ENCODE measurements at places on chromosomes 7 and 10.

GRCh38 chr7:82335001-82335400, 108.6 kb downstream of the CACNA2D1 start:
- ATAC-seq = no peak

- ATAC-seq = no peak
These were observed 58.2 kb downstream of the ENTPD1 start for GRCh38 chr10:95814011-95814727.

GRCh38 chr7:151423936-151424335, 14.1 kb upstream of the WDR86 start:
- no peak for ATAC-seq

- no peak for ATAC-seq
These were observed 545.1 kb upstream of the GALNT17 start for GRCh38 chr7:70586822-70587221.

DNA sequence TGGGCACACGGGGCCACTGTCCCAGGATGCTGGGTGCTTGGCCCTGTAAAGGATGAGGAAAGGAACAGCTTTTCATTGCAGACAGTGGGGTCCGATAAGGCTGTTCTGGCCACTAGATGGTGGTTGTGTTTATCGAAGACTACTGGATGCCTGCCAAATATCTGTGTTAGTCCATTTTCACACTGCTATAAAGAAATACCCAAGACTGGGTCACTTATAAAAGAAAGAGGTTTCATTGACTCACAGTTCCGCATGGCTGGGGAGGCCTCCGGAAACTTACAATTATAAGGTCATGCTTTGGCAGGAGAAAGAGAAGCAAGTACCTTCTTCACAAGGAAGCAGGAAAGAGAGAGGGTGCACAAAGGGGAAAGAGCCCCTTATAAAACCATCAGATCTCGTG, 32.2 kb upstream of the GARS1 start:
- ATAC-seq = no peak

DNA sequence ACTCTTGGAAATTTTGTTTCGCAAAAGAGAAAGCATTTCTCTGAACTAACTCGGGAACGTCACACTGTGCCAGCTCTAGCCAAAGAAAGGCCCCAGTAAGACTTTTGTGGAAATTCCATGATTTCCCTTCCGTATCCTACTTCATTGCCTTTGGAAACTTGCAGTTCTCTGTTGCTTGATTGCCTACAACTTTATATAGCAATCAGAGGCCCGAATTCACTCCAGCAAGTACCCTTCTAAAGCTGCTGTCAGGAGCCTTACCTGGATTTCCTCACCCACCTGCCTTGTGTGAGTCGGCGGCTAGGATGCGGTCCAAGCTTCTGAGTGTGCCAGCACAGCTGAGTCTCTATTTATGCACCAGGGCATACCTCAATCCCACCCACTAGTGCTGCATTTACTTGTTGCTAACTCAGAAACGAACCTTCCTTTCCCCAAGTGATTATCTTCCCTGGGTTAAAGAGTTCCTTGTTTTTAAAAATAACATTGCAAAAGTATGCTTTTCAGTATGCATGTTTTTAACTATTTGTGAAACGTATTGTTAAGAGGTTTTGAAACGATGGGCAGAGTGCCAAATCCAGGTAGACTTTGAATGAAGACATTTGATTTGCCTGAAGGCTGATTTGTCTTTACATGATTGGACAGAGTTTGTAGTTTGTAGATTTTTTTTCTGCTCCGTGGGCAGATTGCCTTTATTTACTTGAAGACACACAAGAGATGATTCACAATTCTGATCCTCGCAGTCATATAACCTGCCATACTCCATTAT, at the start of gene AGR2:
Gene AGR2 (minus strand): TSS at position 326 of the 766 bp plus-strand sequence. CDS start 3,203 bp downstream, outside the sequence.
- ATAC-seq = no peak

DNA sequence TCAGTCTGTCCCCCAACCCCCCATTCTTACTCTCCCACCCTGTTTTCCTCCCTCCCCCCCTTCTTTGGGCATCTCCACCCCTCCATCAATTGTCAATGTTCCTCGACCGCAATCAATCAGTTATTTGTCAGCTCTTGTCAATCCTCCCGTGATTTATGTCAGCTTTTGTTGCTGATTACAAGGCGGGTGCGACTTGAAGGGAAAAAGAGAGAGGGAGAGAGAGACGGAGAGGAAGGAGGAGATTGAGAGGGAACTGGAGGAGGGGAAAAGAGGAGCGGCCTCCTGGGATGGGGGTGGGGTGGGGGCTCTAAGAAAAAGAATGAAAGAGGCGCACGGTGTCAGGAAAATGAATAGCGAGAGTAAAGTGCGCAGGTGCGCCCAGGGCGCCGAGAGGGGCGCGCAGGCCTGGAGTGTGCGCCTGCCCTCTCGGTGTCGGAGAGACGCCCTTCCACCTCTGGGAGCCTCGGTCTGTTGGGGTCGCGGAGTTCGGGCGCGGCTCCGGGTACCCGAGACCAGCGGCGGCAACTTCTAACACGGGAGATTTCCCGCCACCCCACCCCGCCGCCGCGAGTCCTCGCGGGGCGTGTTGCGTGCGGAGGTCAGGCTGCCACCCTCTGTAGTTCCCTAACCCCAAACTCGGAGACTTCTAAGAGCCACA, 1.1 kb upstream of the ZNF503 start:
- peak; percentile 15 for ATAC-seq

DNA sequence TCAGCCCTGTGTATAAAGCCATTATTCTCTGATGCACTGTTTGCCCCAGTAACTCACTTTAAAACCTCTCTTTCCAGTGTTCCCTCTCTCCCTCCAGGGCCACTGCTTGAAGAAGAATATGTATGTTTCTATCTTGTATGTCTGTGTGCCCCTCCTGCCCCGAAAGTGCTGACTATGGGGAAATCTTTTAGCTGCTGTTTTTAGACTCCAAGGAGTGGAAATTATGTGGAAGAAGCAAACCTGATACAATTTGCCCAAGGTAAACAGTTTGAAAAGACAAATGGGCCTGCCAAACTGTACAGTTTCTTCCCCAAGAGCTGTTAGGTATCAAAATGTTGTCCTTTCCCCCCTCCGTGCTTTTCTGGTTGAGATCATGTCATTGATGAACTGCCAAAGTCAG, 3.4 kb downstream of the ADRA2A start:
- ATAC-seq = no peak

GRCh38 chr10:99658622-99659030, 683 bp upstream of the ENTPD7 start:
- ATAC-seq = no peak

DNA sequence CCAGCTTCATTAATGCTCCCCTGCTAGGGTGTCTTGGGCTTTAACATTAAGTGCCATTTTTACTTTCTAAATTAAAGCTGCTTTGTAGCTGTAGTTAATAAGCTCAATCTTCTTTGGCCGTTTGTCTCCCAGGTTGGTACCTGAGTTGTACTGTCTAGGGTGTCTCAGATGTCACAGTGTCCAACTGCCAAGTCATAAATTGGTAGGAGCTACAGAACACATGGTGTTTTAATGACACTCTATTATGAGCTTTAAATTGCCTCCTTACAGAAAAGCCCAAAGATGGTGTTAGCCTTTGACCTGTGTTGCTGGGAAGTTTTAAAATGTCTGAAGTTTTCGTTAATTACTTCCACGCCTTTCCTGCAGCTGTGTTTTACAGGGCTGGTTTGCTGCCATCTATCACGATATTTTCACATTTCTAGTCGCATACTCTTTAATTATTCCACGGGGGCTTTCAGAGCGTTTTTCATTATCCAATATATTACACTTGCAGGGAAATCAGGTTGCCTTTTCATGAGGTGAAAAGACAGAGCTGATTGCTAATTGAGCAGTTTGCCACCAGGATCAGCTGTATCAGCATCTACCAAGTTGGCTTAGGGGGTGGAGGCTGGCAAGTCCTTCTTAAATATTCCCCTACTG, 247.8 kb upstream of the PLPP4 start:
- ATAC-seq = no peak

DNA sequence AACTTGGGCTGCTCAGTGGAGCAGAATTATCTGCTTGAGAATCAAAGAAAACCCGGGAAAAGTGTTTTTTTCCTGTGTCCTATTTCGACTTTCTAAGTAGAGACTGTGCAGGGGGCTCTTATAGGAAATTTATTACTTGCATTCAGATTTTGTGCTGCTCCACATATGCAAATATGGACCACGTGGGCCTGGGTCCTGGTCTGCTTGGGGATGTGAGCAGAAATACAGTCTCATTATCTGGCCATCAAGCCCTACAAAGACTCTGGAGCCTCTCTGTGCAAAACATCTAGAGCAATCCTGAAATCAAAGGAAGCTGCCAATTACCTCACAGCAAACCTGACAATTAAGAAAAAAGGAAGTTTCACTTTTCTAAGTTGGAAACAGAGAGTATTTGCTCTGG, 216.9 kb downstream of the LRMDA start:
- no peak for ATAC-seq

DNA sequence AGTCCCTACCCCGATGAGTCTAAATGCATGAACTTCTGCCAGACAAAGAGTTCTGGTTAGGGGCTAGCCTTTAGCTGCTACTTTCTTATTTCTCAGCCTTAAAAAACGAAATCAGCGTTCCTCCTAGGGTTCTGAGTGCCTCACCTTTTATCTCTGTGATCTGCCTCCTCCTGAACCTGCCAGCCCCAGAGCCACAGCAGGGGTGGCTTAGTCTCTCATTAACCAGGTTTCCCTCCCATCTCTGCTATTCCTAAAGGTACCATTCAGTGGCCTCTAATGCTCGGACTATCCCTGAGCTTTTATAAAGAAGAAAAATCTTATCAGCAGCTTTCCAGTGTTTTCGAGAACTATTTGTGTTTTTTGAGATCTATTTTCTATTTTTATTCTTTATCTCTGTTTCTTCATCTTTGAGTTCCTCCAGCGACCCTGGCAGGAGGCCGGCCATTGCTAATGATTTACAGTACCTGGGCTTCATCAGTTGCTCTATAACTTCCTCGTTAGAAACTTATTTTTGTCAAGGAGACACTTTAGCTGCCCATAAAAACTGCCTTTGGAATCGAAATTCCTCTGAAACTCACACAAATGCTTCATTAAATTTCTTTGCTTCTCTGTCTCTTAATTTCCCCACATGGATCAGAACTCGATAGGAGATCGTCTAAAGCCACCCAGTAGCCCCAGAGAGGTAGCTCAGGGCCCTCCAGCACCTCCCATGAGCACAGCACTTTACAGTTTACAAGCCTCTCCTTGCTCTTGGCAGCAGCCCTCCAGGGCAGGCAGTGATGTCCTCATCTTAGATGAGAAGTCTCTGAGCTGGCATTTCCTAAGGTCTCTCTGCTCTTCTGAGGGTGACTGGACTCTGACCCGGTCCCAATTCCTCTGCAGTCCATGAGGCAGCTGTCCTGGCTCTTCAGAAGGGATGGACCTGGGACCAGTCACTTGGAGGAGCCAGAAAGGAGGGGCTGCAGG, 149.1 kb downstream of the EBF3 start:
- ATAC-seq = no peak

GRCh38 chr10:42630537-42631134, 7.7 kb downstream of the ZNF33B start:
- ATAC-seq = no peak

DNA sequence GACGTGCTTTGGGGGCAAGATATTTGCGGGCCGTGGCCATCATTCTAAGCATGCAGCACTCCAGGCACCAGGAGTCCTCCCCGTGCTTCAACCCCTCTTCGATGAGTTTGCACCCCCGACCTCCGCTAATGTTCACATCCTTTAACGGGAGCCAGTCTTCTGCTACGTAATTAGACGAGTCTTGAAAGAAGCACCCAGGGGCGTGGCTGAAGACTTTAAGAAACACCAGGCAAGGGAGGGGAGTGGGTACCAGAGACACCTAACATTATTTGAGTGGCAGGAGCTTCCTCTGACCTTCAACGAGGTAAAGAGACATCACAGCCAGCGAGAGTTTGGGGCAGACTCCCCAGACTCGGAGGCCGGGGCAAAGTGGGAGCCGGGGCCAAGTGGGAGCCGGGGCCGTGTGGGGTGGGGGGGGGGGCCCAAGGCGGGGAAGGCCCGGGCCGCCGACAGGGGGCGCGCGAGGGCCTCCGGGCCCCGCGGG, 31.1 kb upstream of the TOMM7 start:
- ATAC-seq = peak; percentile 59

Data from activated CD4-positive, CD25-positive, alpha-beta regulatory T cell treated with anti-CD3 and anti-CD28 coated beads, Interleukin-2, amount 50 U/mL, for 24 hours (primary cell).